ENCODE measurements at places on chromosomes 2 and 18. TPM values are rescaled to one million over a fixed set of nuclear protein-coding genes. Genes with fewer than 3 reads are reported as not detected.

Gene SERPINB4
- 2.3 TPM for polyA plus RNA-seq

Gene NAT8
- polyA plus RNA-seq: not detected

DNA sequence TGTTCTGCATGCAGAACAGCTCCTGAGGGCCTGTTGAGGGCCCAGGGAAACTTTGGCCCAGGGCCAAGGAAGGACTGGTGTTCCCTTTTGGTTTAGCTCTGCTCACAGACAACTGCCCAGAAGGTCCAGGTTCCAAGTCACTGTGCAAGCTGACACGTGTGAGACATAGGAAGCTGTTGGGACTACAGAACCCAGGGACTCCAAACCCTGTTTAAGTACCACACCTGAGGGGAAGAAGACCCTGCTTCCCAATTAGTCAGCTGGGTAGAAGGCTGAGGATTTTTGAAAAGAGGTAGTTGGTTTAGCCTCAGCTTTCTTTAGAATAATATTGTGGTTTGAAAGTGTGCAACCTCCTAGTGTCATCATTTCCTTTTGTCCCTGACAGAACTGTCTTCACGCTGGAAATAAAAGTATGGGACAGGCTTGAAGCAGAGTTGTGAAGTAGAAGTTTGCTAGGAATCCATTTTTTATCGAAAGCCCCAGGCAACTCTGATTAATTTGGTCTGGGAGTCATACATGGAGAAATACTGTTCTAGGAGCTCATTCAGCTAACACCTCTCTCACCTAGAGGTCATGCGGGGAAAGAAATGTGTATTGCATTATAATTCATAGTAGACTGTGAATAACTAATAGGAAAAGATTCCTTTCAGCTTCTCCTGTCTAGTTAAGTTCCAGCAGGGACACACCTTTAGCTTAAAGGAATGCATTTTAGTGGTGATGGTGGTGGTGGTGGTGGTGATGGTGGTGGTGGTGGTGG is 19.9 kb upstream of the IL1RL1 start:
- DNase-seq: no peak

- no peak for DNase-seq
Observed at GRCh38 chr2:33891616-33892015, 292.5 kb upstream of the FAM98A start.

DNA sequence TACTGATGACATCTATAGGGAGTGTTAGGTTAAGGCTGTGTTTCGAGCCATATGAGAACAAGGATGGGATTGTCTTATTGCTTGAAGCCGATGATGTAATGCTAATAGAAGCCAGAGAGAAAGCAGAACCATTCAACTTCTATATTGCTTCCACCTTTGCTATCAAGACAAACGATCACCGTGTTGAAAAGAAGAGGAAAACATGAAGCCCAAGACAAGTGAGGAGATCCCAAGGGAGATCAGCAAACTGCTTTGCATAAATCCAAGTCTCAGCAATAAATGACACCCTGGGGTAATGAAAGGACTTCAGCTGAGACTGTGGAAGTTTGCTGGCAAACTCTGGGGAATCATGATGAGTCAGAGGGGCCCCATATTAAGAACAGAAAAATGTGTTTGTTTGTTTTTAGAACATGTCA is 206.2 kb downstream of the NCKAP5 start:
- no peak for DNase-seq

DNA sequence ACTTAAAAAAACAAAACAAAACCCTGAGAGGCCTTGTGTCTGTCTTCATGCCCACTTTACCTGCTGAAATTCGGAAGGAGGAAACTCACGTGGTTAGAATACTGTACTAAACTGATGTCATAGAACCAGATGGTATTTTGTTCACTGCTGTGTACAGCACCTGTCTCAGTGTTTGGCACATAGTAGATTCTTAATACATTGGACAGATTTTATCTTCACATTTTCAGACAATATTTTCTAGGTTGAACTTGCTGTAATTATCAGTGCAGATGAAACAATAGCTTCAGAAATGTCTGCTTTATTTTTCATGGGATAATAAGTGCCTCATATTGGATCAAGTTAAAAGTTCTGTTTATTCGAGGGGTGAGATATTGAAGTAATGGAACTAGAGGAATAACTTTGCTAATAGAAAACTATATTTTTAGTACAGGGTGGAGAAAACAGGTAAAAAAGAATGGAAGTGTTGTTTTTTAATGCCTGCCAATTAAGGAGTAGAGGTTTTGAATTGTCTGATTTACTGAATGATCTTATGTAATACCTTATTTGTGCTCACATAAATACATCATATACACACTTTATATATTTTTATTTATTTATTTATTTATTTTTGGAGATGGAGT is 23.7 kb downstream of the DDX1 start:
- no peak for DNase-seq

Gene SCYGR4
- polyA plus RNA-seq: not detected

DNA sequence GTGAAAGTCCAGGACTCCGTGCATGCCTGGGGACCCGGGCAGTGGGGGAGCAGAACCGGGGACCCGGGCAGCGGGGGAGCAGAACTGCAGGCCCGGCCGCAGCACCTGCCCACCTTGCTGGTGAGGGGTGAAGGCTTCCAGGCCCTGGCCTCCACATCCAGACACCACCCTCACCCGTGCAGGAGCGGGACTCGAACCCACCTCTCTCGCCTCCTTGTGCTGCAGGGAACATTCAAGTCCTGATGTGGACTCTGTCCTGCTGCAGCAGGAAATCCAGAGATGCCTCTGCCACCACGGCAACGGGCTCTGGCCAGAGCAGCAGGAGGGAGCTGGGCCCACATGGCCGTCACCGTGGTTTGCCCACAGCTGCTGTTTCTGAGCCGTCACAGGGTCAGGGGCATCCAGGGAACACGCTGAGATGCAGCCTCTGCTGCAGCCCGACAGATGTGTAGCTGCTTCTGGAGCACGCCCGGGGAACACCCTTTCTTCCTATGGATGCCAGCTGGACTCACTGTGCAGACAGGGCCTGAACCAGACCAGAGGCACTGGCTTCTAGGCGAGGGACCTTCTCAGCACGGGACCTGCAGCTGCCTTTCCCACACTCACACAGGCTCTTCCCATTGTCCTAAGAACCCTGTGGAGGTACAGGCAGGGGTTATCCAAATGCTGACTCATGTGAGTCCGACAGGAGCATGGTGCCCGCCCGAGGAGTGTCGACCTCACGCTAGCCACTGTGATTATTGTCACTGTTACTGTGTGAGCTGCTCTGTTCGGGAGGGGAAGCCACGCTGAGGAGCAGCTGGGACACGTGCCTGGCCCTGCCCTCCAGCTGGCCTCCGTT is 89.2 kb upstream of the CTDP1 start:
- DNase-seq: no peak
